Stimulated activated CD8-positive, alpha-beta memory T cell treated with anti-CD3 and anti-CD28 coated beads, Interleukin-4, amount 100 ng/mL, for 1 hour (primary cell): ENCODE measurements at places on chromosomes 11 and 22.

GRCh38 chr11:105148241-105148640 lies 8.7 kb upstream of the CARD18 start:
- no peak for DNase-seq

DNA sequence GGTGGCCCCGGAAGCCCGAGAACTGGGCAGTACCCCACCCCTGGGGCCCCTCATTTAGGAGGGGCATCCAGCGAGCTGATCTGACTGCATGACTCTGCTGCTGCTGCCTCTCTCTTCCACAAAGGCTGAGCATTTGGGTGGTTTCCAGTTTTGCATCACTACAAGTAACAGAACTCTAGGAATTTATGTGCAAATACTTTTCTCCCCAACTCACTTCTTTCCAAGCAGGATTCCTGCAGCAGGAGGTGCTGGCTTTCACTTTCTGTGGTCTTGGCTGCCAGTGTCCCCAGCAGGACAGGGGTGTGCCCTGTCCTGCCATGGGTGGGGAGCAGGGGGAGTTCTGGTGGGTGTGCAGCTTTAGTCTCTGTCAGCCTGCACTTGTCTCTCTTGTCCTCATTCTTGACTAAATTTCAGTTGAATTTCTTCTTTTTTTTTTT lies 21.2 kb downstream of the UPB1 start:
- DNase-seq, result no peak

DNA sequence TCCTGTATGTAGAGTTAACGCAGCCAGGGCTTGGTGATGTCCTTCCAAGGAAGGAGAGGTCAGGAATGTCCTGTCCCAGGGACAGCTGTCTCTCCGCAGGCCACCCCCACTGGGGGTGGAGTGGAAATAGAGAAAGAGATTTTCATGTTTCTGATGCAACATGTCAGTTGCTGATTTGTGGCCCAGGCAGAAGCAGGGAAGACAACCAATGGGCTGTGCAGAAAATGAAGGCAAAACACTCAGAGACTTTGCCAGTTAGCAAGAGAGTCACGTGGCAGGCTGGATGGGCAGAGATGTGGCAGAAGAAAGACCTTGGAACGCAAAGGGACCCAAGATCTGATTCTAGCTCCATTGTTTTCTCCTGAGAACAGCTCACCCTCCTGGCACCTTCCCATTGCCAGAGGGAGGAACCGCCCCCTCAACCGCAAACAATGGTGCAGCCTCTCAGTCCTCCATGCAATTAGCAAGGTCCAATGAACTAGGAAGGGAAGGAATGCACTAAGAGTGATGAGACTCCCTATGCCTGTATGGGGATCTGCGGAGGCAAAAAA lies 71.0 kb downstream of the SYN3 start:
- DNase-seq, result no peak

DNA sequence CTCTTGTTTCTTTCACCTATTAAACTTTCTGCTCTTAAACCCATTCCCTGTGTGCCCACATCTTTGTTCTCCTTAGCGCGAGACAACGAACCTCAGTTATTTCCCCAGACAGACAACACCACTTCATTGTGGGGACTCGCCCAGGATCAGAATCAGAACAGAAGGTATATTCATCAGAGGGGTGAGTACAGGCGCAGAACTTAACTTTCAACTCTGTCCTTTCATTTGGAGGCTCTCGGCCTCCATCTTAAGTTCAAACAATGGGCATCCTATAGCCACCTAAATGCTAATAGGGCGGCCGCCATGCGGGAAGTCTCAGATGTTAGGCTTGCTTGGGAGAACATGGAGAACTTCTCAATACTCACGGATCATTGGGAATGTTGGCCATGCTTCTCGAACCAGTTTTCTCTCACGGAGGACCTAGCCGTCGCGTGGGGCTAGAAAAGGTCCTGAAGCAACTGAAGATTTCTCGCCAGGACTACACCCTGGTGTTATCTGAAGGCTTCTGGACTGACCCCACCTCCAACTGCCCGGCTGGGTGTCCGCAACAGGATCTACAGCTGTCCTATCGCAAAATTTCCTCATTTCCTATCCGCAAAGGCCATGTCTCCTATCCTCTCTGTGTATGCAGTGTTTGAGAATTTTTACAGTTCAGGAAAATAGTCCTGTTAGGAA lies 13.4 kb upstream of the HYLS1 start:
- no peak for DNase-seq

GRCh38 chr11:61793083-61793828 lies 545 bp downstream of the FEN1 start:
- no peak for DNase-seq

GRCh38 chr11:93474123-93474522 lies 69.1 kb downstream of the SMCO4 start:
- DNase-seq, result no peak

GRCh38 chr11:35615921-35616900 lies 2.0 kb upstream of the FJX1 start:
- no peak for DNase-seq

- DNase-seq, result no peak
These were observed 1.7 kb upstream of the LRRC74B start for GRCh38 chr22:21043860-21044535.

DNA sequence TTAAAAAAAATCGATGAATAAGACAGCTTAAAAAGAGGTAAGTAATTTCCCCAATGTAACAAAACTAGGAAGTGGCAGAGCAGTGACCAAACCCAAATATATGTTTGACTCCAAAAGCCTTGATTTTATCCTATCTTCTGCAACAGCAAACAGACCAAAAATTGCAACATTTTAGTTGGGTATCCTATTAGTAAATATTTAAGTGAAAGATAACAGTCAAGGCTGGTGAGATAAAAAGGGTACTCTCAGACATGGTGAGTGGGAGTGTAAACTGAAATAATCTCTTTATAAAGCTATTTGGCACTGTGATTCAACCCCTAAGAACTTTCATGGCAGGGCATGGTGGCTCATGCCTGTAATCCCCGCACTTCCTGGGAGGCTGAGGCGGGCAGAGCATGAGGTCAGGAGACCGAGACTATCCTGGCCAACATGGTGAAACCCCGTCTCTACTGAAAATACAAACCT lies 1.9 kb upstream of the RDX start:
- DNase-seq, result no peak

DNA sequence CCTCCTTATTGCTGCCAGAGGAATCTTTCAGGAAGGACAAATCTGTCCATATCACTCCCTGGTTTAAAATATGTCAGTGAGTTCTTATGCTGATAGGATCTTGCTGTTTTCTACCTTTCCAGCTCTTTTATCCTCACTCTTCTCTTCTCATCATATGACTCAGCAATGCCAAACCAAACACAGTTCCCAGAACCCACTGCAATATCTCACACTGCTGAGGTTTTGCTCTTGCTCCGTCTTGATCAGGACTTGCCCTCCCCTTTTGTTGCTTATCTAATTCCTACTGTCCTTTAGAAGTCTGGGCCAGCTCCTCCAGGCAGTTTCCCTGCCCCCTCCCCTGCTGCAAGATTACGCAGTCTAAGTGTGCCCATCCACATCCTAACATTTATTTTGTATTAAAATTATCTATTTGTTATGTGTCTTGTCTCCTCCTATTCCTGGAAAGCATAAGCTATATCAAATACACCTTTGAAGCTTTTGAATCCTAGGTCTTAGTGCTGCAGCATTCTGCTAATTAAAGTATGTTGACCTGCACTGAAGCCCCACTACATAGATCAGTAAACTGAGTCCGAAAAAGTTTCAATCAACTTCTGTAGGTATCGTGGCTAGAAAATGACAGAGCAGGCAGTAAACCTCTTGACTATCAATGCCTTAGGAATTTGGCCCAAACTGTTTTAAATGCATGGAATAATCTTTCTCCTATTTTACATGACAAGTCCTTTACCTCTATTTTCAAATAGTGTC lies 119.2 kb upstream of the C11orf87 start:
- no peak for DNase-seq

GRCh38 chr11:20544603-20545237 lies 54.7 kb upstream of the SLC6A5 start:
- DNase-seq, result no peak

- DNase-seq, result no peak
These were observed 33.6 kb upstream of the OR4B1 start for GRCh38 chr11:48182860-48183526.

DNA sequence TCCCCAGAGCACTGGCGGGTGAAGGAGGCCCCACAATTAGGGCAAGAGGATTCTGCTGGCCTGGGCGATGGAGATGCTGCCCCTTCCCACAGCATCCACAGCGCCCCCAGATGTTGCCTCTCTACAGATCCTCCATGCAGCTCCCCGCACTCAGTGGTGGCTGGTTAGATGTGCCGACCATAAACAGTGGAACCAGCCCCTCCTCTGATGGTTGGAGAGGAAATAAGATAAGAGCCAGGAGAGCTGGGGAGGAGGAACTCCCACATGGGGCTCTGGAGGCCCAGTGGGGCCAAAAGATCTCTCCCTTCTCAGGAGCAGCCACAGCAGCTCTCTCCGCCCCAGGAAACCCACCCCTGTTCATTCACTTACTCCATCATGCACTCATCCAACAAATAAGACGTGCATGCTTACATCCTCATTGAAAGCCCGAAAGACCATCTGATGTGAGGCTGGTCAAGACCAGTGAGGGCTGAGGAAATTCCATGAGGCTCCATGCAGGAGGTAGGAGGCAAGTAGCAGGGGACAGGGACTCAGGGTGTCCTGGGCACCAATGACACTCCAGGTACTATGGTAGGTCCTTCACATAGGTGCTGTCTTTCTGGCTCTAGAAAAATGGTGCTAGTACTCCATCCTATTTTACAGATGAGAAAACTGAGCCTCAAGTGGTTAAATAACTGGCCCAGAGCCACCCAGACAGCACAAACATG lies 1.5 kb downstream of the PTGDR2 start:
- no peak for DNase-seq

- no peak for DNase-seq
These were observed 14.2 kb downstream of the TXN2 start for GRCh38 chr22:36467042-36467810.

DNA sequence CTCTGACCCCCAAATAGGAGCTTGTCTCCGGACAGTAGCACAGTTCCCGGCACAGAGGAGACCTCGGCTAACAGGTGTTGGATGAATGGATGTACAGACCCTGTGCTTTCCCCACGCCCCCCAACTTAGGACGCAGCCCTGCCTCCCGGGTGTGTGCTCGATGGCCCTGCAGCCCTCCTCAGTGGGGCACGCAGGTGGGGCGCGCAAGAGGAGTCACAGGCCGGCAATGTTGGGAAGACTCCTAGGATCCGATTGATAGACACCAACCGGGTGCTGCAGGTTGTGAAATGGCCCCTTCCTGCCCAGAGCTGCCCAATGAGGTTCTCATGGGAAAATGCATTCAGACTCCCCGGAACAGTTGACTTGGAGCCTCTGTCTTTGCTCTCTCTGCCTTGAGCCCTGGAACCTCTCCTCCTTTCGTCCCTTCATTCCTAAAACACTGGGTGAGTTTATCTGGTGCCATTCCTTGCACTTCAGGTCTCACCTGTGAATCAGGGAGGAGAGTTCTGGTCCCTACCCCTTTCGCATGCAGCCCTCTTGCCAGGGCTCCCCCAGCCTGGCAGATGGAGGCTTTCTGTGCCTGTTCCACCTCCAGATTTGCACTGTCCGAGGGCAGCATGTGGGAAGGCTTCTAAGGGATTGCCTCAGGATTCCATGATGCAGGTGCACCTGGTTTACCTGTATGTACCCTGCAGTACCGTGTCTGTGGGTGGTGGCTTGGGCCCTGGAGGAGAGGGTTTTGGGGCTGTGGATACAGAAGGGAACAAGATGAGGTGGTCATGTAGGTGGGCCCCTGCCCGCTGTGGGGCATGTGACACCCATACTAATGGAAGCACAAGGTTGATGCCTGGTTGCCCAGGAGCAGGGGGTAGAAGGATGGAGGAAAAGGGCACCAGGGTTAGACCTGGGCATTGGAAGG lies 1.2 kb downstream of the MICALL1 start:
- DNase-seq, result no peak

- no peak for DNase-seq
These were observed 3.6 kb upstream of the TP53I11 start for GRCh38 chr11:44954051-44954906.

DNA sequence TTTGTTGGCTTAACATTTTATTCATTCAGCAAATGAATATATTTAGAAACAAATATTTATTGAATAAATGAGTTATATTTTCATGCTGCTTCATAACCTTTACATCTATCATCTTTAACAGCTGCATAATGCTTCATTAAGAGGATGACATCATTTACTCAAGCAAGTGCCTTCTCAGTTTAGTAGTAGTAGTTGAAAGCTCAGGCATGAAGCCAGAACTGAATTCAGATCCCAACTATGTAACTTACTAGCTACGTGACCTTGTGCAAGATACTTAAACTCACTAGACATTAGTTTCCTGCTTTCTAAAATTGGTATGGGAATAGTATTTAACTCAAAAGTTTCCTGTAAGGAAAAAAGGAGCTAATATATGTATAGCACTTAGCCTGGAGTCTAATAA lies 90.3 kb downstream of the TMPRSS5 start:
- no peak for DNase-seq

DNA sequence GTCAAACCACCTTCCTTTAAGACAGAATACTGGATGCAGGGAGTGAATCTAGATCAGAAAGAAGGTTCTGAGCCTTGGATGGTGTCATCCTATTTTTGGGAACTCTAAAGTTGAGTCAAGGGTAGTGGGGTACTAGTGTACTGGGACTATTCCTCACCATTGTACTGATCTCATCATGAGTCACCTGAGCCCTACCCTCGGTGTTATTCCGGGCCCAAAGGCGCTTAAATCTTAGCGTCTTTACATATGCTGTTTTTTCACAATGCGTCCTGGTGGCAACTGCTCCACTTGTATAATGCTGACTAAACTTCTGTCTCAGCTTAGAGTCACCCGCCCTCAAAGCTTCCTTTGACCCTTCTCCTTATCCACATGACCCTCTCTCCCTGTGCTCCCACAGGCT lies 25.3 kb upstream of the PATE1 start:
- no peak for DNase-seq

DNA sequence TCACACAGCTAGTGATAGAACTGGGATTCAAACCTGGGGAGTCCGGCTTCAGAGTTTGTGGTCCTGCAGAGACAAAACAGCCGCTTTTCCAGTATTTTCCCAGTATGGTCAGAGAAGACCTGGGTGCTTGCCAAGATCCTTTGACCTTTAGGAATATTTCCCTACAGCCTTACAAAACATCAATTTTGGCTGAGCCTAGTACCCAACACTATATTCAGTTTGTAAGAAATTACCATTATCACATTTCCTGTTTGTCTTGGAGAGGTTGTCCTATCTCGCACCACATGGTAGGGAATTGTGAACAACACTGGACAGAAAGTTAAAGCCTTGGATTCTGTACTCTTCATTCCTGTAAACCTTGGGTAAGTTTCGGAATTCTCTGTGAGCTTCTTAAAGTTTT lies 10.7 kb upstream of the NEU3 start:
- no peak for DNase-seq

- DNase-seq, result no peak
These were observed 148.5 kb downstream of the GRIK4 start for GRCh38 chr11:120660024-120660565.

GRCh38 chr11:14125529-14125928 lies 163.0 kb downstream of the SPON1 start:
- no peak for DNase-seq

- no peak for DNase-seq
These were observed 31.5 kb downstream of the MYEOV start for GRCh38 chr11:69325446-69325845.

DNA sequence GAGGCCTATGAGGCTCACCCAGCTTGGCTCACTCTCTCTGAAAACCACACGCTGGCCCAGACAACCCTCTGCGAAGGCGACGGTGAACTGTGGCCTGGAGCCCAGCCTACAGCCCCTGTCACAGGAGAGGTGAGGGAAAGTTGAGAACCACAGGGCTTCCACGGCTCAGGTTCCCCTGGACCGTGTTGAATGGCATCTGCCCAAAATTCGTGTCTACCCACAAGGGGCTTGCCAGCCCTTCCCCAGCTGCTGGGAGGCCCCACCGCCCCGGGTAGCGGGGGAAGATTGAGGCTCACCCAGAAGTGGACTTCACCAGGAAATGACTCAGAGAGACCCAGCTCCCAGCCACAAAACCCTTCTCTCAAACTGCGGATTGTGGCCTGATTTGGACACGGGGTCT lies 197.1 kb downstream of the CTTN start:
- DNase-seq, result no peak
